ENCODE measurements at places on chromosomes 2 and 18.

- peak; percentile 57 for DNase-seq
Measured at GRCh38 chr2:28271919-28272250, 120.8 kb upstream of the FOSL2 start.

- no peak for DNase-seq
Measured at GRCh38 chr18:71878226-71878625, 665.9 kb downstream of the CBLN2 start.

DNA sequence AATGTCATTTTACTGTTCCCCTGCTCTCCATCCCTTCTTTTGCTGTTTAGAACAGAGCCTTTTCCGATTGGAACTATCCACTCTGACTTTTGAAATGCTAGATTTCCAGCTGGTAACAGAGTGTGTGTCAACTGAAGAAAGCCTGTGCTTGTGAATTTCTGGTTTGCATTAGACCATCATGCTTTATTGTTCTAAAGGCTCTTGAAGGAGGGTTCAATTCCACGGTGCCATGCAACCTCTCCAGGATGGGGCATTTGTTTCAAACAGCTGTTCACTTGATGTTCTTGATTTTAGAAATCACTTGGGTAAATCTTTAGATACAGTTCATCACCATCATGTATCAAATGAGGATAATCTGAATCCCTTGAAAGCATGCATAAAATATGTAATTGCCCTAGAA lies 156.7 kb downstream of the QPCT start:
- DNase-seq, result no peak

GRCh38 chr2:158205215-158205614 lies 103.5 kb downstream of the UPP2 start:
- DNase-seq, result no peak

DNA sequence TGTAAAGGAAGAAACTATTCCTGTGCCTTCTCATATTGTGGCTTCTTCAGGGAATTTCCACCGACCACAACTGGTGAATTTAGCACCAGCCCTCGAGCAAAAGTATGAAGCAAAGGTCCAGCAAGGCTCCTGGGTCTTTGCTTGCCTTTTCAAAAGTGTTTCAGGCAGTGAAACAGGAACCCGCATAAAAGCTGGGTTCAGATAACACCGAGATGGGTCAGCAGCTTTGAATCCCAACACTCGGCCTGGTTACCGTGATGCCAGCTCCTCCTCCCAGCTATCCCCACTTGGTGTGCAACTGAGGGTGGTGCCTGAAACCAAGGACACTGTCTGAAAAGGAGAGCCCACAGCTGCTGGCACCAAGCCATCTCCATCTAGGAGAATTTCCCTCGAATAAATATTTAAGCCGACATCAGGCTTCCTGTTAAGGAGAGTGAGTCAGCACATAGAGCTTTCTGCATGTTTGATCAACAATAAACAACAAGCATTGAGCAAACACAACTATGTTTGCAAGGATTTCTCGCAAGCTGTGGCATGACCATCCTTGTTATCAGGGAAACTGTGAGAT lies 69.5 kb downstream of the ANTXR1 start:
- peak; percentile 77 for DNase-seq

GRCh38 chr2:85887566-85888019 lies 1.2 kb downstream of the ST3GAL5 start:
- DNase-seq, result peak; percentile 36

- DNase-seq, result no peak
Measured at GRCh38 chr2:201891676-201892075, 85.3 kb downstream of the CDK15 start.

DNA sequence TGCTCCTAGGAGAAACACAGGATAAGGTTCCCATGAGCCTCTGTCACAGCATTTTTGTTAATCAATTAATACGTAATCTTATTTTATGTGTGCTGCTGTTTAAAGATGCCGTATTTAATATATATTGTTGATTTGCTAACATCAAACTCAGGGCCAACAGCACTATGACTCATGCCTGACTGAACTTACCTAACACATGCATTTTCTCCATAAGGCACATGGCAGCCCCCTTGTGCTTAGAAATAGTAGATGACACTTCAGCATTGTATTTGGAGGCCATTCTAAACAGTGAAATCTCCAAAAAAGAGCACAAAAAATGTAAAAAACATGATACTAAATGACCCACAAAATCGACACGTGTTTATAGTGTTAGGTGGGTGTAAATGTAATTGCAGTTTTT lies 314.8 kb downstream of the MYCN start:
- no peak for DNase-seq

GRCh38 chr2:155266583-155266982 lies 568.1 kb downstream of the KCNJ3 start:
- no peak for DNase-seq

- DNase-seq, result no peak
Measured at GRCh38 chr18:59918997-59919396, 19.2 kb downstream of the PMAIP1 start.

DNA sequence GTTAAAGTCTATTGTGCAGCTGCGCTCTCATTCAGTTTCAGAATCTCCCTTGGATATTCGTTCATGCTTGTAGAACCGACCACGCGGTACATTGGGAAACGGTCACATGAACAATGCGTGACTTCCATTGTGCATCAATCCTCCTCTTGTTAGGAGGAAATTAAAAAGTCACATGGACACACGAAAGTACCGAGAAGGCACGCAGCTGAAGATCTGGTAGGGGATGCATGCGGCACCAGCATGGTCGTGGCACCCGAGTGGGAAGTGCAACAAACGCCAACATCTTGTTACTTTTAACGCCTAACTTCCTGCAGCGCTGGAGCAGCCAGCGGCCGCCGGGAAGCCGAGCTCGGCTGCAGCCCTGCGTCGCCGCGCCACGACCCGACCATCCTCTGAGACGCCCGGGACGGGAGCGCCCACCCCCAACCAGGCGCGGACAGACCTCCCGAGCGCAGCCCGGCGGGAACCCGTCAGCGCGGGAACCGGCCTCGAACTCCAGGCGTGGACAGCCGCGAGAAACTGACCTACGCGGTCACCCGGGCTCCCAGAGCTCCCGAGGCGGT lies 412 bp downstream of the OSBPL1A start:
- peak; percentile 67 for DNase-seq

- no peak for DNase-seq
Measured at GRCh38 chr2:115584507-115584906, 1142.1 kb downstream of the DPP10 start.

DNA sequence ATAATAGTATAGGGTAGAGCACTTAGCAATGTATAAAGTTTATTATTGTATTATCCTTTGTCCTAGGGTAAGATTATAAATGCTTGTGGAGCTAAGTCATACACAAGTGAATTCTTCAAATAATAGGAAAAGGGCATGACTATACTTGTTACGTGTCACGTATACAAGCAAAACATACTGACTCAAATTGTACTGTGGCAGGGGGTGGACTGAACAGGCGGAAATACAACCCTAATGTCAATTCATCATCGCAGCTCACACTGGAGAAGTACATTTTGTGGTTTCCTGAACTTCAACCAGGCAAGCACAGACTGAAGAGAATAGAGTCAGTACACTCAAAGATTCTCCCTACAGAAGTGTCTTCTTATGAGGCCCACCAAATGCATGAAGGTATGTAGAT lies 201.0 kb downstream of the MBD2 start:
- peak; percentile 88 for DNase-seq

DNA sequence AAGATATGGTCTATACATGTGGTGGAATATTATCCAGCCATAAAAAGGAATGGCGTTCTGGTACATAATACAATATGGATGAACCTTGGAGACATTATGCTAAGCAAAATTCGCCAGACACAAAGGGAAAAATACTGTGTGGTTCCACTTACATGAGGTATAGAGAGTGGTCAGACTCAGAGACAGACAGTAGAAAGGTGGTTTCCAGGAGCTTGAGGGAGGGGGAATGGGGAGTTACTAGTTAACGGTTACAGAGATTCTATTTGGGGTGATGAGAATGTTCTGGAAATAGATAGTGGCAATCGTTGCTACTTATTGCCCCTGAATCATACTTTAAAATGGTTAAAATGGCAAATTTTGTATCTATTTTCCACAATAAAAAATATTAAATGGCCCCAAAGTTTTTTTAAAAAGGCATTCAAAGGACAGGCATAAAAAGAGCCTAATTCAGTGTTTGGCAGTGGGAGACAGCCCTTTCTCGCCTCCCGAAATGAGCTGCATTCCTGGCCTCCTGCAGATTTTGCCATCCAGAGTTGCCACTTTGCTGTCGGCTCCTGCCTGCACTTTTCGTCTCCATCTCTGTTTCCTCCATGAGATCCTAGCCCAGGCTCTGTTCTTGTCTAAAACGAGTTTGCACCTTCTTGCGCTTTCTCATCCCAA lies 13.5 kb downstream of the TNFRSF11A start:
- DNase-seq, result no peak

GRCh38 chr2:241064008-241064801 lies 37.9 kb downstream of the MTERF4 start:
- no peak for DNase-seq

GRCh38 chr18:6546229-6546628 lies 131.5 kb upstream of the L3MBTL4 start:
- DNase-seq, result no peak

DNA sequence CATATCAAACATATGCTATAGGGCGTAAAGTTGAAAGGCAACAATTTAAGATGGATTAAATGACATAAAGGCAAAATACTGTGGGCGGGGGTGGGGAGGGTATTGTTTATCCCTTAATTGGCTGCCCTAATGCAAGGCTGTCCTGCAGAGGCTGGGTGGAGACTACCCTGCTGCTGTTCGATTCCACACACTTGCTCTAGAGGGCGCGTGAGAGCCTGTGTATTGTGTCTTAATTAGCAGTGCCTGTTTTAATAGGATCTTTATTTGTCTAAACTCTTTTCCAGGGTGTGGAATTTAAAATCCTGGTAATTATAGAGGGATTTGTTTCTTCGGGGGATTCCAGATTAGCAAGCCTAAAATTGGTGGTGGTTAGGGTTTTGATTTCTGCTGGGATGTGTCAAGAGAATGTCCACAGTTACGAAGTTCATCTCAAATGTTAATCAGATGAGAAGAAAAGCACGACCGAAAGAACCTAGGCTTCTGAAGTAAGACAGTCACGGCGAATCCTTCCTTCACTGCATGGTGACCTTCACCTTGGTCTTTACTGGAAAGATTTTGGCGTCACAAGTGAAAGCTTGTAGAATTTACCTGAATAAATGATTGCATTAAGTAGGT lies 103.5 kb upstream of the MAP3K20 start:
- peak; percentile 31 for DNase-seq

DNA sequence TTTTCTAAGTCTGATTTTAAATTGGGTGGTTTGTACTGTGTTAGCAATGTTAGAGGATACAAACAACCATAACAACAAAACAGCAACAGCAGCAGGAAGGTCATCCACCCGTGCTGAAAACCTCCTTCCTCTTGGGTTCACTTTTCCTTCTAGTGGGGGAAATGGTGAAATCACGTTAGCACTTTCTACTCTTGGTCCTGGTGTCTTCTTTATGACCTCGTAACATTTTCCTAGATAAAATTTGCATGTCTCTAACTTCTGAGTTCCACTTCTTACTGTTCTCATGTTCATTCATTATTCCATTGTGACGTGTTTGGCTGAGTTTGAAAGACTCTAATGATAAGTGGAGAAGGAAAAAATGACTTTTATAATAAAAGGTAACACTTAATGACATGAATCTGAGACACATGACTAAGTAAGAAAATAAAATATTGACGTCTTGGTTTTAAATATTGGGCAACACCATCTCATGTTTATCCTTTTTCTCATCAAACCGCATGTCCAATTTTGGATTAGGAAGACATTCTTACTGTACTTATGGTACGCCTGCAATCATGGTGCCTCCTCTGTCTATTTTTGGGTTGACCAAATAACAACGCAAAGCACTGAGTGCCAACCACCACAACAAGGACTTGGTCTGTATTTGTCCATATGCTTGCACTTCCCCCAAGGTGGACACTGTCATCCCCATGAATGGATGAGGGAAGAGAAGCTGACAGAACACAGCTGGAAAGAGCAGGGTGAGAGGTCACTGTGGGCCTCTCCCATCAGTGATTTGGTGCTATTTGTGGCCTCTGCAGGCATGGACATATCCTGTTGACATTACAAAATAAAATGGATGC lies 25.7 kb upstream of the IL1R1 start:
- no peak for DNase-seq

DNA sequence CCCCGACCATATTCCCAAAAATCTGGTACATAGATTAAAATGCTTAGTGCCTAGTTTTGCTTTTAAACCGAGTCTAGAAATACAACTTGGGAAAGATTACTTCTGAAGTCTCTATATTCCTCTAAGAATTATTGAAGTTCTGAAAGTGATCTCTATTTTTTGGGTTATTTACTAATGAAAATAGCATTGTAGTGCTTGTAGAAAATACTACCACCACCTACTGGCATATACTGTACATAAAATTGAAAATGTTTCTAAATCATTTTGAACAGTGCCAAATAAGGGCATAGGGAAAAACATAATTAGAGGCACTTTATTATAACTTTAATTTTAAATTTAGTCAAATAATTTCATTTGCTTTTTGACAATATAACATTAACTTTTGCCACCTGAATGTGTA lies 1399.6 kb upstream of the ZEB2 start:
- DNase-seq, result no peak

- DNase-seq, result peak; percentile 61
Measured at GRCh38 chr2:179336782-179337534, 72.3 kb upstream of the SESTD1 start.

DNA sequence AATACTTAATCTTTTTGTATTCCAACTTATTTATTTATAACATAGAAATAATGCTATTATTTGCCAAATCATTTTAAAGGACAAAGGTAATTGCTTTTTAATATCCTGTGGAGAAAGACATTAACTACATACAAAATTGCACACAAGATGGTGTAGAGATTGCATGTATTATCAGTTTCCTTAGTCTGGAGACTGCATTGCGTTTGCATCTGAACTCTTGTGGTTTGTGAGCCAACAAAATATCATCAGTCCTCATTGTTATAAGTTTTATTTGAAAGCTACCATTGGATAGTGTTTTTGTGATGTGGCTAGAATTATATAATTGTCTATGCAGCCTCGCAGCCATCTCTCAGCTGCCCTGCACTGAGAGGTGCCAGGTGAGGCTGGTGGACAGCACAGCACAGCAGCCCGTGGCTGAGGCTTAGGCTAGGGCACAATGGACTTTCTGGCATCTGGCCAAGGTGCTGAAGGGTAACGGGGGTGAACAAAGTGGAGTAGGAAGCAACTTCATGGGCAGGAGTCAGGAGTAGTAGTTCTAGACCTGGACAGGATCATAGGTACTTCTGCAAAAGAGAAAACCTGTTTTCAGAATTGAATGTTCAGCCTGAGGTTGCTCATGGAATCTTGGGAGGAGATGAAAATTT lies 15.1 kb downstream of the RASGRP3 start:
- no peak for DNase-seq

- DNase-seq, result peak; percentile 59
Measured at GRCh38 chr2:189854187-189854586, 69.9 kb downstream of the PMS1 start.

DNA sequence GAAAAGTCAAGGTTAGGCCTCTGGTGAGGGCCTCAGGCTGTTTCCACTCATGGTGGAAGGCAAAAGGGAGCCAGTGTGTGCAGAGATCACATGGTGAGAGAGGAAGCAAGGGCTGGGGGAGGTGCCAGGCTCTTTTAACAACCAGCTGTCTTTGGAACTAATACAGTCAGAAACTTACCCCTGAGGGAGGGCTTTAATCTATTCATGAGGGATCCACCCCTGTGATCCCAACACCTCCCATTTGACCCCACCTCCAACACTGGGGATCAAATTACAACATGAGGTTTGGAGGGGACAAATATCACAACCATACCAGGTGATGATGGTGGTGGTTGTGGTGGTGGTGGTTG lies 10.9 kb downstream of the POLI start:
- no peak for DNase-seq

GRCh38 chr18:25422230-25422629 lies 70.3 kb upstream of the ZNF521 start:
- no peak for DNase-seq
